DMS79 (cell line): ENCODE measurements at places on chromosomes 13 and 19.

DNA sequence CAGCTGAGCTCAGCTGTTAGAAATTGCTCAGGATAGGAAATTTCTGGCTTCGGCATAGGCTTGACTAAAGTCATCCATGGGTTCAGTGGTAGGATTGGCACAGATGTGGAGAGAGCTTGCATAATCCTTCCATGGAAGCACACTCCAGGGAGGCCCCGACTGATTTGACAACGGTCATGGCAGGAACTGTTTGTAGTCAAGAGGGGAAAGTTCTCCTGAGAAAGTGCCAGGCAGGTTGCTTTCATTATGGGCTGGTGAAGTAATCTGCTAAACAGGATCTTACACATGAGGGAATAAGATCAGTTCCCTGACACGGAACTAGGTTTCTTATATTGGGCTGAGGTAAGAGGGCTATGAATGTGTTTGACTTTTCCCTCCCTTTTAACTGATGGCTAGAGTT lies 120.1 kb downstream of the RGCC start:
- DNase-seq = no peak

DNA sequence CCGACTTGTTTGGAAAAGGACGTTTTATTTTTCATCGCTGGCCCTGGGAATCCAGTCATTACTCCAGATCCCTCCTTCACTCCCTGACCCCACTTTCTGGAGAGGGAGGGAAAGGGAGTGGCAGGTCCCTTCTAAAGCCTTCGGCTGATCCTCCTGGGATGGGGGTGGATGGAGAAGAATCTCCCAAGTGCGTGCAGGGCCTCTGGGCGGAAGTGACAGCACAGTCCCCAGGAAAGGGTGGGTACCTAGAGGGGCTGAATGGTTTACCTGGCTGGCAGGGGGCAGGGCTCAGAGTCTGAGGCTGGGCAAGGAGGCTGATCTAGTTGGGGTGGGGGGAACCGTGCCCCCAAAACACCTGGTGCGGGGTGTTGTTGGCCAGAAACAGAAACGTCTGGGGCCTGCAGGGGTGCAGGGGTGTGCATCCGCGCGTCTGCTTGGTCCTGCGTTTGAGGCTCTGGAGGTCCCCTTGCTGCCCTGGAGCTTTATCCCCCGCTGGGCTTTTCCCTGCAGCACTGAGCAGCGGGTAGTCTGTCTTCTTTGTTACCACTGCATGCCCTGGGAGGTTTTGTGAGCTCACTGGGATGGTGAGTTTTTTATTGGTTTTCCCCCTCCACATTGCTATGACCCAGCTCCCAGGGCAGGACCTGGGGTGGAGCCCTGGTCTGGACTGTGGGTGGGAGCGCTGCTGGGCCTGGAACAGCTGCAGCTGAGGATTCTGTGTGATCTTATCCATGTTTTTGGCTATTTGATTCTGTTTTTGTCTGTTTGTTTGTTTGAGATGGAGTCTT lies 3.0 kb upstream of the ZNF628 start:
- no peak for DNase-seq

DNA sequence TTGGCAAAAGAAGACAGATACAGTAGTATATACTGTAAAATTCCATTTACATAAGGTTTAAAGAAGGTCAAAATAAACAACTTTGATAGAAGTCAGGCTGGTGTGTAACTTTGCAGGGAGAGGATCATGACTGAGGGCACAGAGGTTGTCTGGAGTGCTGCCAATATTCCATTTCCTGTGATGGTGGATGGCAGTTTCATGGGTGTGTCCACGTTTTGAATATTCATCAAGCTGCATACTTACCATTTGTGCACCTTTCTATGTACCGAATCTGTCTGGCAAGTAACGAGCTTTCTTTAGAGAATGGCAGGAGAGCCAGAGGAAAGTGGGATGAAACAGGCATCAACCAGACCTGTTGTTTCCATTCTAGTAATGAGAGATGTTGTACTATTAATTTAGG lies 420.5 kb upstream of the HTR2A start:
- no peak for DNase-seq

- DNase-seq = no peak
These were observed 888.3 kb downstream of the PCDH9 start for GRCh38 chr13:66341635-66342377.

- DNase-seq = no peak
These were observed 488 bp upstream of the EEF2 start for GRCh38 chr19:3985643-3986259.
